ENCODE measurements at places on chromosomes 4 and X. TPM values are rescaled to one million over a fixed set of nuclear protein-coding genes. Genes with fewer than 3 reads are reported as not detected.
A peak's percentile ranks its signal among the peaks of the same experiment; 100 is the strongest.

The PRSS48 gene
- not detected for total RNA-seq

The NDST3 gene
- total RNA-seq, result not detected

The SPATA18 gene
- total RNA-seq, result 11.5 TPM

The STARD8 gene
- 2.0 TPM for total RNA-seq

The IL21 gene
- total RNA-seq, result not detected

The SLIT2 gene
- total RNA-seq, result 3.3 TPM

The CDX4 gene
- 0.38 TPM for total RNA-seq

- no peak for DNase-seq
Observed at GRCh38 chrX:45888518-45888917, 656.7 kb downstream of the ZNF674 start.

GRCh38 chrX:69538321-69538876, 34.3 kb downstream of the NALF2 start:
- peak; percentile 84 for DNase-seq

- DNase-seq, result no peak
Observed at GRCh38 chr4:180635281-180635680, 1607.9 kb upstream of the TENM3 start.

GRCh38 chrX:11611965-11612364, 53.8 kb downstream of the ARHGAP6 start:
- DNase-seq, result no peak

DNA sequence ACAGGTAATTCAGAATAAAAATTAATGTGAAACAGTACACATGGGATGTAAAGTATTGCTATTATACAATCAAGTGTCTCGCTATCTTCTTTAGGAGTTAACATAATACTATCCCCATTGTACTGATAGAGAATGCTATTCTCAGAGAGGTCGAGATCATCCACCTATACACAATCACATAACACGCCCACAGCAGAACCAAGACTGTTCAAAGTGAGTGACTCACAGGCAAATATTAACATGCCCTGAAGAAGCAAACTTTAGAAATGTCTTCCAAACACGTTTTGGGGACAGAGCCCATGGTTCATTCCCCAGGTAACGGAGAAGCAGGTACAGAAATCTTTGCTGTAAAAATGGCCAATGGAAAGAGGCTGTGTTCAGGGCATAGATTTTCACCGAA, 50.1 kb upstream of the PHKA2 start:
- DNase-seq, result no peak

- DNase-seq, result no peak
Observed at GRCh38 chr4:103719830-103720207, at the start of gene TACR3. TSS of gene TACR3 (minus strand) at chr4:103719985. CDS start at chr4:103719675, 310 bp downstream.

DNA sequence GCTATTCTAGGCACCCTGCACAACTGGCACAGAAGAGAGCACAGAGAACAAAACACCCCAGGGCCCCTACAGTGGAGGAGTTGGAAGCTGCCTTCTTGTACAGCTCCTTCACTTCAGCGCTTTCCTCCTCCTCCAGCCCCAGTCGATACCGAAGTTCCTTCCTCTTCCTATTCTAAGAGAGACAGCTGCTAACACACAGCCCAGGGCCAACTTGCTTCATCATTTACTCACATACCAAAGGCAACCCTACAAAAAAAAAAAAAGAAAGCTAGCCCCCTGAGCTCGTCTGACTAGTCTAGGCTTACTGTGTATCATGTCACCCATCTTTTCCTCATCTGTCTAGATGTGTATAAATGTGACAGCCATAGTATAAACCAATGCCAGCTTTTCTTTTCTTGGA, 64.5 kb downstream of the MID1 start:
- DNase-seq, result no peak

GRCh38 chr4:89269121-89269666, 38.4 kb downstream of the GPRIN3 start:
- no peak for DNase-seq

GRCh38 chr4:56908206-56909085, 746 bp downstream of the REST start:
- peak; percentile 82 for DNase-seq

- no peak for DNase-seq
Observed at GRCh38 chr4:182717788-182718583, 199.2 kb downstream of the DCTD start.

DNA sequence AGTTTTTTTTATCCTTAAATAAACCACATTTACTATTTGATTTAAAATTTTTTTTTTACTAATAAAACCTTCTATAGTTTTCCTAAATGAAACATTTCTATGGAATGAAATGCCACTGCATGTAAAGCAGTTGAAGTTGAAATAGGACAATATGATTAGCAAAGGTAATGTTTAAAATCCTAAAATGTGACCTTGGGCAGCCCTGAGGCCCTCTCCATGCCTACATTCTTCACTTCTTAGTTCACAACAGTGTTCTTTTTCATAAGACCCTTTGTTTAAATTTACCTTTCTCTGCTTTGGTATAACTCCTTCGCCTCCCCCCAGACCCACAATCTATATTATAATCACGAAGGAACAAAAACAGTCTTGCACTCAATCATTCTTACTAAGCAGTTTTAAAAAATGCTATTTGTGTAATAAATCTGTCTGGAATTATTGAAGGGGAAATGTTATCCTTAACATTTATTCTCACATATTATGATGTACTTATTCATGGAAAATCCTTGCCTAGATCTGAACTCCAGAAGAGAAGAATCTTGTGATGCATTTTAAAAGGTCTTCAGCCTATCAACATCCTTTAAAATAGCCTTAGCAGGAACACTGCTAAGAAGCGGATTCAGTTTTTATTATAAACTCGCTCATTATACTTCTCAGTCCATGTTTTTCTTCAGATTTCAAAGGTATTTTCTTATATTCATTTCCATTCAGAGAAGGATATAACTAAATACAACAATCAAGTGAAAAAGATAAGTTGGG, 124.6 kb upstream of the NAP1L5 start:
- no peak for DNase-seq

GRCh38 chr4:104451573-104451972, 43.1 kb downstream of the CXXC4 start:
- DNase-seq, result no peak

- no peak for DNase-seq
Observed at GRCh38 chr4:76083386-76083988, 9.0 kb downstream of the ART3 start.

- DNase-seq, result no peak
Observed at GRCh38 chrX:123298026-123298425, 113.9 kb downstream of the GRIA3 start.

DNA sequence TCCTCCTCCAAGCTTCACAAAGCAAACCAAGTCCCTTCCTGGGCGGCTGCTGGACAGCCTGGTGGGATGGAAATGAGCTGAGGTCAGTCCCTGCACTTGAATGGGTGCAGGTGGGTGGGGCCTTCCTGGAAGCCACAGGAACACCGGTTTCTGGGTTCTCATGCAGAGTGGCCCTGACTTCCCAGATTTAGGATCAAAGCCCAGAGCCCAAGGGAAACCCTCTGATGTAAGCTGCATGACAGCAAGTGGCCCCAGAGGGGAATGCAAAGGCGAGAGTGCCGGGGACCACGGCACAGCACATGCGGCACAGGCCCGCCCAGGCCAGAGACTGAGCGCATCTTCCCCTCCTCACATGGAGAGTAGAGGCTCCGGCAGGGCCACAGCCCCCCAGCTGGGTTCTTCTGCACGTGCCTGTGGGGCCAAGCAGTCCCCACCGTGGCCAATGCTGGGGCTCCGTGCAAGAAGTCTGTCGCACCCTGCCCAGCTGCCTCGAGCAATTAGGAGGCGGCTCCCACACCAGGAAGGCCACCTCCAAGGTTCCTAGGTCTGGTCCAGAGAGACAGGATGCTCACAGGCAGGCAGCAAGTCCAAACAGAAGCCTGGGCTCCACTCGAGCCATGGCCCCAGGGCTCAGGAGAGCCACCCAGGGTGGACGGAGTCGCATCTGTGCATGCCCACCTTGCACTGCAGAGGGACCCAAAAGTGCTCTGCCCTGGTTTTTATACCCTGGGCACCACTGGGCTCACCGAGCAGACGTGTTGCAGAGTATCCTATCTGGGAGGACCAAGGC, 83.0 kb downstream of the HTRA3 start:
- DNase-seq, result peak; percentile 44
